ENCODE measurements at places on chromosomes 11 and 22.

DNA sequence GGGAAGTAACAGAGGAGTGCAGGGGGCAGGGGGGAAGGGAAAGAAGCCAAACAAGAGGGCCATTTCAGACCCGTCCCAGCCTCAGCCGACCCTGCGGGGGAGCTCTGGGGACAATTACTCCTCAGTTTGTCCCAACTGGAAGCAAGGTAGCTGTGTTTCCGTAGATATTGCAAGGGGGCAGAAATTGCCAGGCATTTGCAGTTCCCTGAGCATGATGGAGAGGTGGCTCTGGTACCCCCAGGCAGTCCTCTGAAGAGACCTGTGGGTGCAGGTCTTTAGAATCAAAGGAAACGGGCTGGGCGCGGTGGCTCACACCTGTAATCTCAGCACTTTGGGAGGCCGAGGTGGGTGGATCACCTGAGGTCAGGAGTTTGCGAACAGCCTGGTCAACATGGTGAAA, 13.8 kb upstream of the JAM3 start:
- no peak for DNase-seq

GRCh38 chr11:102478673-102479299, 26.2 kb upstream of the TMEM123 start:
- DNase-seq = no peak

GRCh38 chr11:110491577-110492320, 62.0 kb downstream of the FDX1 start:
- DNase-seq = no peak

DNA sequence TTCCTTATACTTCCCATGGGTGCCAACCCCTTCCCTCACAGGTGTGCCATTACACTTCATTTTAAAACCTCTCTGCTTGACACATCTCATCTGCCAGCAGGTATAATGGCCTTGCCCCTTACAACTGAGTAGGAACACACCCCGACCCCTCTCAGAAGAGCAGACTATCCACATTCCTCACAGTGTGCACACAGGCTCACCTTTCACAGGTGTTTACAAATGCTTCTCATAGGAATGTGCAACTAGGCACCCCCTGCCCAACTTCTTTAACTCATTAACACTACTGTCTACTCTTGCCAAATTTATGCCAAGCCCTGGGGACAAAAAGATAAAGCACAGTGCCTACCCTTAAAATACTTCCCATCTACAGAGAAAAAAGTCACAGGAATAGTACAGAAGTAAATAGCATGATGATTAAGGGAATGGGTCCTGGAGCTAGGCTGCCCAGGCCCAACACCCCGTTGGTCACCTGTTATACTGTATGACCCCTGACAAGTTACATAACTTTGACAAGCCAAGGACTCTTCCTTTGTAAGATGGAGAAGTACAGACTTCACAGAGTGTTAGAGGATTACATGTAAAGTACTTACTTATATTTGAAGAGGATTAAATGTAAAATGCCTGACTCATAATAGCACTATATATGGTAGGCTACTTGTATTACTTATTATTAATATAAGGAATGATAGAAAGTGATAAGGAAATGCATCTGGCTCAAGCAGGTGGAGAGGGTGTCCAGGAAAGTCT, 15.2 kb downstream of the TRIM3 start:
- no peak for DNase-seq

GRCh38 chr11:62295504-62295903, 3.4 kb downstream of the SCGB1D4 start:
- DNase-seq = peak; percentile 51

DNA sequence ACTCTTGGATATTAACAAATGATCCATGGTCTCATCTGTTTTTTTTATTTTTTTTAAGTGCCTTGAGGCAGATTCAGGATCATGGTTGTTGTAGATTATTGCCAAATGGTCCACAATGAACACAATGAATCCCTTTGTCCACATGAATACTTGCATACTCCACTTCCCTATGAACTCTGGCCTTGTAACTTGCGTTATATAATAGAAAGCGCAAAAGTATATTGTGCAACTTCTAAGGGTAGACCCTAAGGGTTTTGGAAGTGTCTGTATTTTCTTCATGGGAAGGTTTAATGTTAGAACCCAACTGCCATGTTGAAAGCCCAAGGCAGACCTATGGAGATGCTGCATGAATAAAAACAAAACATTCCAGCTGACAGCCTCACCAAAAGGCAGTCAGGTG, 8.1 kb upstream of the OR5AL1 start:
- no peak for DNase-seq

DNA sequence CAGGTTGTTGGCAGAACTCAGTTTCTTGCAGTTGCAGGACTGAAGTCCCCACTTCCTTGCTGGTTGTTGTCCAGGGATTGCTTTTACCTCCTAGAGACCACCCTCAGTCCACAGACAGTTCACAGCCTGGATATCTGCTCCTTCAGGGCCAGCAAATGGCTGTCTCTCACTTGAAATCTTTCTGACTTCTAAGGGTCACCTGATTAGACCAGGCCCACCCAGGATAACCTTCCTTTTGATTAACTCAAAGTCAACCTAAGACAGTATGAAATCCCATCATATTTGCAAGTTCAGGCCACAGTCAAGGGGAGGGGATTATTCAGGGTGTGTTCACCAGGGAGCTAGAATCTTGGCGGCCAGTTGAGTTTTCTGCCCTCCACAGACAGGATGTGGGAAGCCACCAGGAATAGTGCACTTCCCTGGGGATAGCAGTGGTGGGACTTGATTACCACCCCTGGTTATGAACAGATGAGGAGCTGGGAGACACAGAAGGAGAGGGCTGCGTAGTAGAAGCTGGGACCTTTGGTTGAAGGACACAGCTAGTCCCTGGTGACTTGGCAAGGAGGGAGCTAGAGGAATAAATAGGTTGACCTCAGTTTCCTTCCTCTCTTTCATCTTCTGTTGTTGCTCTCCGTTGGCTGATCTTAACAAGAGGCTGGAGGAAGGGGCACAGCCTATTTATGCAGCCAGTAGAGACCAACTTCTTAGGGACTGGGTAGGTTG, 33.4 kb downstream of the MIAT start:
- DNase-seq = no peak

DNA sequence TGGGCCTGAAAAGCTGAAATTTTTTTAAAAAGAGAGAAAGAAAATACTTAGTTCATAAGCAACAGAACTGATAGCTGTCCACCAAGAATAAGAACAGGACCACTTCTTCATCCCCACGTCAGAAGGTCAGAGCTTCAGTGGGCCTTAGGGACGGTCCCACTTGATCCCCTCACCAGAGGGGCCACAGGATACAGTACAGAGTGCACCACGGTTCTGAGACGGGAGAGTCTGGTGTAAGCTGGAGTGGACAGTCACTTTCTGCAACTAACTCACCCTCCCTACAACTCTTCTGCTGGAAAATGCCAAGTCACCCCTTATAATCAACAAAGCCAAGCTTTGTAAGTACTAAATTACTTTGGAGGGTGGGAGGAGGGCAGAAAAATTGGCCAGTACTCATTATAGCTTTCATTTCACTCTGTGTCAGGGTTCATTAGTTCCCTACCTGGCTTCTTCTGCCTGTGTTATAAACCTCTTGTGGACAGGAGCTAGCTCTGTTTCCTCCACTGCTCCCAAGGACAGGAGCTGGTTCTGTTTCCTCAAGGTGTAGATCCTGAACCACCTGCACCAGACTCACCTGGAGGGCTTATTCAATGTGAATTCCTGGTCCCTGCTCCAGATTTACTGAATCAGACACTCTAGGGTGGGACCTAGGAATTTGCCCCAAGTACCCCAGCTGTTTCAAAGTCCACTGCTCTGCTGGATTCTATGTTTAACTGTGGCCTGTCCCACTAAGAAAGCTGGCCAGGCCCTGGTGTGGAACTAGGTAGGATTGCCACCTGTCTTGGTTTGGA, 39.6 kb downstream of the SCGB1A1 start:
- peak; percentile 19 for DNase-seq

DNA sequence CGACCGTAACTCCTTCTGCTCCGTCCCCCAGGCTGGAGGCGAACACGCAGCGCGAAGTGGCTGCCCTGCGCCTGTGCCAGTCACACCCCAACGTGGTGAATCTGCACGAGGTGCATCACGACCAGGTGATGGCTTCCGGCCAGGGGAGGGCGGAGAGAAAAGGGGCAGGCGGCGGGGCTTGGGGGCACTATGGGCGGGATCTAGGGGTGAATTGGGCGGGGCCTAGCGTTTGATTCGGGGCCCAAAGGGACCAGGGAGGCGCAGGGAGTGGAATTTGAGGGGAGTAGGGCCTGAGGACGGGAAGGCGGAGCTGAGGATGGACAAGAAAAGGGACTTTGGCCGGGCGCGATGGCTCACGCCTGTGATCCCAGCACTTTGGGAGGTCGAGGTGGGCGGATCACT, 9.7 kb downstream of the RPS6KA4 start:
- no peak for DNase-seq

GRCh38 chr22:37241351-37242142, 2.5 kb downstream of the RAC2 start:
- no peak for DNase-seq

DNA sequence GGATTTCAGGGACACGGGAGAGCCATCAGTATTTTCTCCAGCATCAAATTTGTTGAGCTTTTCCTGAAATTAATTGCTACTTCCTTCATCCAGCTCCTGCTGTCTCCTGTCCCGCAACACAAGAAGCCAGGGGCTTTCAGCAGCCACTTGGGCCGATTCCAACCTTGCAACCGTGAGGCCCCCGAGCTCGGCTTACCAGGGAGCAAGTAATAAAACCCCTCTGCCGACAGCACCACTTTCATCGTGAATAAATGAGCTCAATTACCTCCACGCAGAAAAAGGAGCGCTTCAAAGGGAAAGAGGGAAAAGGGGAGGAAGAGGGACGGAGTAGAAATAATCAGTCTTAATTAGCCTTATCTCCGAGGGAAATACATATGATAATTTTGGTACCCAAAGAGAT, 76.6 kb downstream of the CELSR1 start:
- no peak for DNase-seq

- no peak for DNase-seq
These were observed 25.6 kb downstream of the MRPL21 start for GRCh38 chr11:68878022-68878421.

GRCh38 chr22:42222140-42222539, 48.3 kb downstream of the TCF20 start:
- DNase-seq = no peak
